ENCODE measurements at places on chromosomes 5 and 9.

- no peak for DNase-seq
These were observed 9.5 kb downstream of the KCNV2 start for GRCh38 chr9:2726650-2727340.

- no peak for DNase-seq
These were observed 603 bp downstream of the SAXO1 start for GRCh38 chr9:19032406-19032805.

- no peak for DNase-seq
These were observed 66.6 kb upstream of the GARNL3 start for GRCh38 chr9:127197861-127198430.

DNA sequence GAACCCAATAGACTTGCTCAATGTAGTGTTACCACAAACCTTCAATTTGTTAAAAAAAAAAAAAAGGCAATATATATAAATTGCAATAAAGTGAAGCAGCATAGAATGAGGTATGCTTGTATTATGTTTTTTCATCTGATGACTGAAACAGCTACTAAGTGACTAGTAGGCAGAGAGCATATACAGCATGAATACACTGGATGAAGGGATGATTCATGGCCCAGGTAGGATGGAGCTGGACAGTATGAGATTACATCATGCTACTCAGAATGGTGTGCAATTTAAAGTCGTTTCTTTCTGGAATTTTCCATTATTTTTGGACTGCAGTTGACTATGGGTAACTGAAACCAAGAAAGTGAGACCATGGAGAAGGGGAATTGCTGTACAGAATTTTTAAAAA, 161.2 kb downstream of the GNA14 start:
- no peak for DNase-seq

GRCh38 chr5:167912941-167913665, 378.3 kb upstream of the WWC1 start:
- DNase-seq = no peak

- no peak for DNase-seq
These were observed 32.4 kb upstream of the CTNNA1 start for GRCh38 chr5:138720840-138721239.

GRCh38 chr9:111094958-111095357, 56.7 kb upstream of the LPAR1 start:
- no peak for DNase-seq

DNA sequence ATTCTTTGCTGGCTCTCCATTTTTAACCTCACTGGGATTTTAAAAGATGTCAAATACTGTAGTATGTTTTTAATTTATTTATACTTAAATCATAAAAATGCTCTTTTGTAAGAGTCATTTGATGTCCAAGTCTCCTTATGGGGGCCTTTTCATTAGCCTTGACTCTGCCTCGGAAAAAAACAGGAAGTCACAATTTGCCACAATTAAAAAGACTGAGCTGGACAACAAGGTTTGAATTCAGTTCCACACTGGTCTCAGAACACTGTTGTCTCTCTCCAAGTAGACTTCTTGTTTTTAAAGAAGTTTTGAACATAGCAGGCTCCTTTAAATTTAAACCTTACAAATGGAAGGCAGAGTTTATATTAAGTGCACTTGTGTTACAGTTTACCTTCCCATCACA, 444.2 kb downstream of the ACTL7B start:
- no peak for DNase-seq

DNA sequence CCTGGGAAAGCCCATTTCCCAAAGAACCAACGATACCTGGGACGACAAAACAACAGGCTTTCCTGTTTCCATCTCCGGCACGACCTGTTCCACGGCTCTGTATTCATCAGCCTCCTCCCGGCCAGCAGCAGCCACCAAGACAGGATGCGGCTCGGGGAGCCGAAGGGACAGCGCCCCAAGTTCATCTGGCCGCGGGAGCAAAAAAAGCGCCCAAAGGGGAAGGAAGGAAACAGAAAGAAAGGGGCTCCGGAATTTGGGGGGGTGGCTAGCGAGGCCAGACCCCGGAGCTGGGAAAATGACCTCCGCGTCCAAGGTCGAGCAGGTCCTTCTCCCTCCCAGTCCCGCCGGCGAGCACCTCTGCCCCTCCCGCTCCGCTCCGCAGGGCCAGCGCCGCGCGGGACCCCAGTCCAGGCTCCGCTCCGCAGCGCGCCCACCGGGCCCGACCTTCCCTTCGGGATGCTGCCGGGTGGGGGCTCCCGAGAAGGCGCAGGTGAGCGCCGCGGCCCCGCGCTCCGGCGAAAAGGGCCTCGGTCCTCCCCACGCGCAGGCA, 608 bp downstream of the ELOVL7 start:
- DNase-seq = no peak

GRCh38 chr9:21993007-21993406, 1.2 kb downstream of the CDKN2A start:
- no peak for DNase-seq

DNA sequence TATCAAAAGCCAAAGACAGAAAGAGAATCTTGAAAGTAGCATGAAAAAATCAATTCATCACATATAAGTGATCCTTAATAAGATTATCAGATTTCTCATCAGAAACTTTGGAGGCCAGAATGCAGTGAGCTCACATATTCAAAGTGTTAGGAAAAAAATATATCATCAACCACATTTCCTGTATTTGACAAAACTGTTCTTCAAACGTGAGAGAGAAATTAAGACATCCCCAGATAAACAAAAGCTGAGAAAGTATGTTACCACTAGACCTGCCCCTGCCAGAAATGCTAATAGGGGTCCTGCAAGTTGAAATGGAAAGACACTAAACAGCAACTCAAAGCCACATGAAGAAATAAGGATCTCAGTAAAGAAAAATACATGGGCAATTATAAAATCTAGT, 29.9 kb downstream of the HACD4 start:
- no peak for DNase-seq
